ENCODE measurements at places on chromosomes 5 and 9.
A peak's percentile ranks its signal among the peaks of the same experiment; 100 is the strongest.

GRCh38 chr5:147375151-147375550 is 134.7 kb downstream of the DPYSL3 start:
- no peaks in the 10 kb centered on the region for H3K27me3 ChIP-seq
- DNase-seq, result no peak
- no peak overlapping the region for H3K27ac ChIP-seq
- H3K4me1 ChIP-seq, result no peaks in the 10 kb centered on the region
- H3K4me3 ChIP-seq, result no peak overlapping the region

DNA sequence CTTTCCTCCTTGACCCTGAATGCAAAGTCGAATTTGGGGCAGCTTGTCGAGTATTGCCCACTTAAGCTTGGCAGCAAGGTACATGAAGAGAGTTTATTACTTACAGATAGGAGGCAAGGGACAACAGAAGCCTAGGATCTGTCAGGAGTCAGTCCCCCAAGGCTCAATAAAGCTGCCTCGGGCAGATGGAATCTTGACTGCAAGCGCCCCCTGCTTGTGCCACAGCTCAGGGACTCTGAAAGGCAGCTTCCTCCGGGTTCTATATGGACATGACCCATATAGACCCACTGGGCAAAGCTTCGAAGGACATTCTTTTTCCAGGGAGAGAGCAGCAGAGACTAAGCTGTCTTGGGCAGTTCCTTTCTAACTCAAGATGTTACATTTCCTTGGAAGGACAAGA is 971.5 kb downstream of the EFNA5 start:
- no peaks in the 10 kb centered on the region for H3K4me1 ChIP-seq
- H3K27me3 ChIP-seq, result no peaks in the 10 kb centered on the region
- no peak overlapping the region for H3K27ac ChIP-seq
- no peaks in the 10 kb centered on the region for H3K36me3 ChIP-seq
- H3K4me3 ChIP-seq, result no peak overlapping the region

DNA sequence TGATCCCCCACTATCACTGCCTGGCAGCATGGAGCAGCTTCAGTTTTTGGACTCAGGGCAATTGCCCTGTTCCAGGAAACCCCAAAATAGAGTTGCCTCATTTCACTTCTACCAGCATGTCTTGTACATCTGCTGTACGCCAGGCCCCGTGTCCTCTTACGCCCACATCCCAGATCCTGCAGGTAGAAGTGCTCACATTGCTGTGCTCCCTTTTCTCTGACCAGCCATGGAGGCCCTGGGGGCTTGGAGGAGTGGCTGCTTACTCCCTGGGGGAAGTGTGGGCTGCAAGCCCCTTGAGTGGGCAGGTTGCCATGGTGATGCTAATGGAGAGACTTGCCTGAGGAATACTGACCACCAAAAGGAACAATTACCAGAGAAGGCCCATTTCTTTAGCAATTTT is 55.6 kb upstream of the KCNIP1 start:
- no peak overlapping the region for H3K4me3 ChIP-seq
- no peak for DNase-seq
- H3K27ac ChIP-seq, result no peak overlapping the region

DNA sequence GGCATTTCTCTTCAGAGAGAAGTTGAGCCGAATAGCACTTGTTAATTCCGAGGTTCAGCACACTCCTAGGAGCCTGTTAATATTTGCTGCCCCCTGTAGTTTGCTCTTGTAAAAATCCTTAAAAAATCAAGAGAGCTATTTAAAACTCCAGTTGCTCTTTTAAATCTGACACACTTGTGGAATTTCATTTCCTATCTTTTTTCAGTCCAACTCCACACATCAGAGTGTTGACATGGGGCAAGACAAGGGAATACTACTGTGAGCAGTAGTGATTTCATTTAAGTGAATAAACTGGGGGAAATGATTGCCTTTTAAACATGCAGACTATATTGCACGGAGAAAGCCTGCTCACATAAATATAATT is 1096.3 kb upstream of the DMAC1 start:
- peaks cover 23% of the 10 kb centered on the region for H3K4me1 ChIP-seq
- no peak overlapping the region for H3K4me3 ChIP-seq
- H3K27me3 ChIP-seq, result no peaks in the 10 kb centered on the region
- no peaks in the 10 kb centered on the region for H3K36me3 ChIP-seq

DNA sequence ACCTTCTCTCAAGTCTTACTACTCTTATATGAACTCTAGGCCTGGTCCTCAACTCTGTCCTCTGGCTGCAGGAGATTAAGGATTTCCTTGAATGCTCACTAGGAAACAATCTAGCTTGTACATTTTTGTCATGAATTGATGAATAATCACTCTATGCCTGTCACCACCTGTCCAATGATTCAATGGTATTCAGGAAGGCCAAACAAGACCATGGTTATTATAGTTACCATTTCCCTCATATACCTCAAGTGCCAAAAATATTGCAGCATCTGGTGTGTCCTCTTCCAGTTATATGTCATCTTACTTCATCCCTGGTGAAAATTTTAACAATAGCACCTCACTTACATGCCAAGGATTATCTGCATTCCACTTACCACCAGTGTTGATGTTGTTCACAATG is 179.0 kb upstream of the MOCS2 start:
- no peaks in the 10 kb centered on the region for H3K36me3 ChIP-seq
- no peak for DNase-seq
- no peak overlapping the region for H3K4me3 ChIP-seq
- H3K27ac ChIP-seq, result no peak overlapping the region

- no peak overlapping the region for H3K27ac ChIP-seq
- DNase-seq, result no peak
- no peaks in the 10 kb centered on the region for H3K36me3 ChIP-seq
These were observed 76.2 kb upstream of the SPIN1 start for GRCh38 chr9:88312045-88312444.

DNA sequence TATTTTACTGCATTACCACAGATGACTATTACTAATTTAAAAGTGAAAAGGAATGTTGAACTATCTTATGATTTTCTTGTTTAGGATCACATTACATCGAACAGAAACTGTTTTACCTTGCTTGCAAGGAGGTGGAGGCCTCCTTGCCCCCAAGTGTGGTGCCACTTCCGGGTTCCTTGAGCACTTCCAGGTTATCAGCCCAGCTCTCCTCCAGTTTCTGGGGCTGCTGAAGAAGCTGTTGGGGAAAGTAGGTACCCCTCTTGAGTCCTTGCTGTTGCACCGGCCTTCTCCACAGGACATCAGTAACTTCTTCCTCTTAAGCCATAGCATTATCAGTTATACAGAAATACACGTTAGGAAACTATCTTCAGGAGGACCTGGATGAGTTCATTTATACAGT is 278.2 kb downstream of the DMRT2 start:
- DNase-seq, result no peak
- no peaks in the 10 kb centered on the region for H3K27me3 ChIP-seq
- H3K4me1 ChIP-seq, result no peaks in the 10 kb centered on the region
- no peak overlapping the region for H3K27ac ChIP-seq

DNA sequence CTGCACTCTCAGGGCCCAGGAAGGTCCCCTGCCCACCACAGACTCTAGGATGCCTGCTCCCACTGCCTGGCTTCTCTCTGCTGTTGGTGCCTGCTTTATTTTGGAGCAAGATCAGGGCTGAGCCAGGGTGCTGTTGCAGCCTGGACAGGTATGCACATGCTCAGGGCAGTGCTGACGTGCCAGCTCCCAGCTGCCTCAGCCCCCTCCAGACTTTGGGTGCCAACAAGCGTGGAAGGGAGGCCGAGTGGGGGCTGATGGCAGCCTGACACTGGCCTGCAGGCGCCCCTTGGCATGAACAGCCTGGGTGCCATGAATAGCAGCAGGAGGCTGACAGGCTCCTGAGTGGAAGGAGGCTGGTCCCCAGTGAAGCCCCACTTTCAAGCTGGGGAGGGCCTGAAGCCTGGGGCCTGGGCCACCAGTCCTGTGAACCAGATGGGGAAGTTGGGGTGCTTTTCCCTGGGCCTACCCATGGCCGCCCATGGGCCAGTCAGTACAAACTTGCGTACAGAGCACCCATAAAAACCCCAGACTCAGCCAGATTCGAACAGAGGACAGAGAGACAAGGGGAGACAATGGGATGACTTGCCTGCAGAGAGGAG is 6.8 kb downstream of the AMBP start:
- H3K27ac ChIP-seq, result no peak overlapping the region
- H3K4me3 ChIP-seq, result no peak overlapping the region
- no peaks in the 10 kb centered on the region for H3K36me3 ChIP-seq
- peaks cover 9% of the 10 kb centered on the region for H3K27me3 ChIP-seq

DNA sequence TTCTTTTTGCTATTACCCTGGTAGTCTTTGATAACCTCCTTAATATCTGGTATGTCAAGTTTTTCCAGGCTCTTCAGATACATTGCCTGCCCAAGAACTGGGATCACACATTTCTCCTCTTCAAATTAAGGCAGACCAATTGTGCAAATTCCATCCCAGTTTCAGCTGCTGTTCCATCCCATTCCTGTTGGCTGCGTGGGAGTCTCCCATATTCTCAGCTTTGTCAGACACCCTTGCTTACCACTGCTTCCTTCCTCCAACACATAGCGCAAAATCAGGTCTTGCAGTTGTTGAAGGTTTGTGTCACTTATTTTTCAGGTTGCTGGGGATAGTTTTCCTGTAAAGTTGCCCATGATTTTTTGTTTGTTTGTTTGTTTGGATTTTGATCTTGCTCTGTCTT is 15.2 kb downstream of the HCN1 start:
- no peaks in the 10 kb centered on the region for H3K36me3 ChIP-seq
- no peaks in the 10 kb centered on the region for H3K4me1 ChIP-seq
- H3K4me3 ChIP-seq, result no peak overlapping the region
- DNase-seq, result no peak
- no peak overlapping the region for H3K27ac ChIP-seq

DNA sequence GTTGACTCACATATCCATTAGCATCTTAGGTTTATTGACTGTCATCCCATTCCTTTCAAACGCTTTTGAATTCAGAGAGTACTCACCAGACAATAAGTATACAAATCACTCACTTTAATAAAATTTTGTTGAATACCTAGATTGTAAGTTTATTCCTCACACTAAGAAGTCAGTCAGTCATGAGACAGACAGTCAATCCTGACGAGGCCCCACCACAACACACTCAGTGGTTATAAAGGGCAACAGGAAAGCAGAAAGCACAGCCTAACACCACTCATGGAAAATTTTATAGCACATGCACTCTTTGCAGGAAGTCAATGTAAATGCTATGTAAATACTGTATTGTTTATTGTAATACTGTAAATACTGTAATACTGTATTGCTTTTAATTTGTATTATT is 176.3 kb upstream of the PTGER4 start:
- H3K4me1 ChIP-seq, result no peaks in the 10 kb centered on the region
- no peaks in the 10 kb centered on the region for H3K36me3 ChIP-seq
- no peak overlapping the region for H3K27ac ChIP-seq
- H3K27me3 ChIP-seq, result peaks cover 5% of the 10 kb centered on the region

DNA sequence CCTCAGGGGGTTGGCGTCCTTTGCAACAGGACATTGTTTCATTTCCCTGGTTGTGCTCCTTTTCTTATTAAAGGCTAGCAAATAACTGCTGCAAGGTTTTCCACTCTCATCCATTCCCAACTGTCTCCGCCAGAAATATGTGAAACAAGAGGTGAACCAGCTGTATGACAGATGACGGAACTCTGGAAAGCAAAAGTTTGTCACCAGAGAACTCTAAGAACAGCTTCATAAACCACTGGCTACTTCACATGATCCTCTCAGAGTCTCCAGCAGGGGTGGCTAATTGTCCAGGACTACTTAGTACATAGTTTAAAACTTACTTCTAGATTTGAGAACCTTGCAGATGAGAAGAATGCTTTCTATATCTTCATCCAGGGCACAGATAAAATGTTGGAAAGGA is 195.9 kb upstream of the RAD23B start:
- no peaks in the 10 kb centered on the region for H3K36me3 ChIP-seq
- H3K4me1 ChIP-seq, result no peaks in the 10 kb centered on the region
- no peak overlapping the region for H3K27ac ChIP-seq
- no peaks in the 10 kb centered on the region for H3K27me3 ChIP-seq
- no peak overlapping the region for H3K4me3 ChIP-seq

- no peak overlapping the region for H3K27ac ChIP-seq
- H3K36me3 ChIP-seq, result no peaks in the 10 kb centered on the region
- H3K4me3 ChIP-seq, result no peak overlapping the region
- no peak for DNase-seq
- H3K27me3 ChIP-seq, result no peaks in the 10 kb centered on the region
These were observed 68.8 kb downstream of the SLC44A1 start for GRCh38 chr9:105313238-105313637.

DNA sequence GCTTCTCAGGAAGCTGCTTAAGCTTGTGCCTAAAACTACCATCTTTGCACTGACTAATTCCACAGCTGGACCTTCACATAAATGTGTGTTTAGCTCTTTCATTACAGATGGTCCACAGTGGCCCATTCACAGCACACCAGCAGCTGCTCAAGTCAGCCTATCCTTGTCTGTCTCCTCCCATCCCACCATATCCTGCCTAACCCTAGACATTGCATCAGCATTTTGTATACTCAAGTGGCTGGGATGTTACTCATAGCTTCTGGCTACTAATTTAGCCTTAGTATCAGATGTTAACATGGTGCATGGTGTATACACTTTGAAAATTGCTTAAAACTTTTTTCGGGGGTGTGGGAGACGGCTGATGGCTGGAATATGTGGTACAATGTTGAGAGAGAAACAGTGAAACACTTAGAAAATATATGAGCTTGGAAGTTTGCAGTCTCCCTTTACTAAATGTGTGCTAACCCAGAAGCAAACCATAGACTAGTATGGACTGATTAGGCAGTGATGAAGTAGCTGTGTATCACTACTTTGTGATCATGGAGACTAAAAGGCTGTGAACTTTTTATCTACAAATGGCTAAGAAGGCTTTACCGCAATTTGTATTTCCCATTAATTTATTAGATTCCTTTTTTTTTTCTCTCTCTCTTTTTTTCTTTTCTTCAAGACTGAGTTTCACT is 83.1 kb downstream of the JMY start:
- no peaks in the 10 kb centered on the region for H3K27me3 ChIP-seq
- DNase-seq, result peak; percentile 84
- H3K4me1 ChIP-seq, result no peaks in the 10 kb centered on the region
- no peak overlapping the region for H3K27ac ChIP-seq

- H3K4me1 ChIP-seq, result peaks cover 25% of the 10 kb centered on the region
- H3K27ac ChIP-seq, result no peak overlapping the region
- no peak overlapping the region for H3K4me3 ChIP-seq
These were observed 154.1 kb downstream of the EFNA5 start for GRCh38 chr5:107516452-107517184.

All from cardiac muscle cell (in vitro differentiated cells and primary cell).